ENCODE measurements at places on chromosomes 2 and 18.

DNA sequence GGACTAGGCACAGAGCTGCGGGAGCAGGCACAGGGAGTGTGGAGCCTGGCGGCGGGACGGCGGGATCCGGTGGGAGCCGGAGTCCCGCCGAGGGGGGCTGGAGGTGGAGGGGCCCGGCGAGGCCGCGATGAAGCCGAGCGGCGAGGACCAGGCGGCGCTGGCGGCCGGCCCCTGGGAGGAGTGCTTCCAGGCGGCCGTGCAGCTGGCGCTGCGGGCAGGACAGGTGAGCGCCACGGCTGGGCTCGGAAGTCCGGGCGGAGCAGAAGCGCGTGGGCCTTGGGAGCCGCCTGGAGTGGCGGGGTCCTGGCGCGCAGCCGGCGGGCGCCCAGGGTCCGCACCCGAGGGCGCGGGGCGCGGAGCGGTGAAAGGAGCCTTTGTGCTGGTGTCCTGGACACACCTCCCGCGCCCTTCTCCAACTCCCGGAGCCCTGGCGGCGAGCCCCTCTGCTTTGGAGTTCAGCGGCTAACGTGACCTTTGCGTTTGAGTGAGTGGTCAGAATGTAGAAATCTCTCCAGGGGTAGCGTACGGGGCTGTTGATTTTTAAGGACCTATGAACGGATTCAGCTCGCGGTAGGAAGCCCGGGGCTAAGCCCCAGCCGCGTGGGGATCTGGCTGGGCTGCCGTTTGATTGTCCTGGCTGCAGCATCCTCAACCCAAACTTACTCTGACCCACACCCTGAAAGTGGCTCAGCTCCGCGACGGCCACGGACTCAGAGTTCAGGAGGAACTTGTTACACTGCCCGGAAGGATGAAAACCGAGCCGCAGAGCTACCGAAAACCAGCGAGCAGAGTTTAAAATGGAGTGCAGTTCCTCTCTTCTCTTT lies 448 bp downstream of the IMPA2 start:
- peak; percentile 3 for DNase-seq

DNA sequence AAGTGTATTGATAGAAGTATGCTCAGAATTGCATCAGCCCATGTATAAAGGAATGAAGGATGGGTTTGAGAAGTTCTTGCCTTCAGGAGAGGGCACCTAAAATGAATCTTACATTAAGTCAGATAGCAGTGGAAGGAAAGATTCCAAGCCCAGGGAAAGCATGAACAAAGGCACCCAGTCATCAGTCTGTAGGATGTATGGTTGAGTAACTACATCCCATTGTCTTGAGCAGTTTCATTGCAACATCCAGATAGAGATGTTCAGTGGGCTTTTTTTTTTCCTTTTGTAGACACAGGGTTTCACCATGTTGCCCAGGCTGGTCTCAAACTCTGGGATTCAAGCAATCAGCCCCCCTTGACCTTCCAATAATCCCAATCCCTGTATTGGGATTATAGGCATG lies 80.7 kb downstream of the ARHGAP28 start:
- no peak for DNase-seq

GRCh38 chr2:225400060-225400511 lies 576 bp downstream of the NYAP2 start:
- no peak for DNase-seq

DNA sequence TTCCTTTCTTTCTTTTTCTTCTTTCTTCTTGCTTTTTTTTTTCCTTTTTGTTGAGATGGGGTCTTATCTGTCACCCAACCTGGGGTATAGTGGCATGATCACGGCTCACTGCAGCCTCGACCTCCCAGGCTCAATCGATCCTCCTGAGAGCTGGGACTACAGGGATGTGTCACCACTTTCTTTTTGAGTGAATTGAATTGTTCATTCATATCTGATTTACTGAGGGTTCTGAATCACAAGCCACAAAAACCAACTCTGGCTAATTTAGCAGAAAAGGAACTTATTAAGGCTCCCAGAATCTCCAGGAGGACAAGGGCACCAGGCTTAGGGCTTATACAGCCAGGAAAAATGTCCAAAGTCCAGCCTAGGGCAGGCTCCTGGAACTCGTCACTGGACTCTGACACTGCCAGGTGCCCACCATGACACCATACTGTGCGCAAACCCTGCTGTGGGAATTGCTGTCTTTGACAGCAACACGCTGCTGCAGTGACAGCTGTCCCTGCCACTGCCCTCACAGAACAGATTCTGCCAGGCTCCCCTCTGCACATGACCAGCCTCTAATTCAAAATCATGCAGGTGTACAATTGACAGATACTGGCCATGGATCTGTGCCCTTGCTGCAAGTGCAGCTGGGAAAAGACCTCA lies 42.9 kb upstream of the EML6 start:
- DNase-seq, result no peak

DNA sequence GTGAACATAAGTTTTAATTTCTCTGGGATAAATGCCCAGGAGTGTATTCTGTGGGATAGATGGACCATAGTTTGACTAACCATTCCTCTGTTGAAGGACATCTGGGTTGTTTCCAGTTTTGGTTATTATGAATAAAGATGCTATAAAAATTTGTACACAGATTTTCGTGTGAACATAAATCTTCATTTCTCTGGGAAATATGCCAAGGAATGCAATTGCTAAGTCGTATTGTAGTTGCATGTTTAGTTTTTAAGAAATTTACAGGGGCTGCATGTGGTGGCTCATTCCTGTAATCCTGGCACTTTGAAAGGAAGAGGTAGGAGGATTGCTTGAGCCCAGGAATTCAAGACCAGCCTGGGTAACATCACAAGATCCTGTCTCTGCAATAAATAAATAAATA lies 6.9 kb upstream of the SLC11A1 start:
- DNase-seq, result no peak

- DNase-seq, result no peak
Observed at GRCh38 chr2:98623657-98624056, 15.3 kb downstream of the UNC50 start.

- no peak for DNase-seq
Observed at GRCh38 chr2:11710632-11711353, 35.6 kb upstream of the LPIN1 start.

GRCh38 chr2:39636306-39636705 lies 29.4 kb upstream of the TMEM178A start:
- no peak for DNase-seq

- no peak for DNase-seq
Observed at GRCh38 chr18:677145-677544, 19.7 kb downstream of the TYMS start.

GRCh38 chr2:47243596-47244323 lies 88.7 kb upstream of the STPG4 start:
- DNase-seq, result no peak

GRCh38 chr2:234935311-234935710 lies 16.5 kb upstream of the SH3BP4 start:
- no peak for DNase-seq

GRCh38 chr18:31102025-31102684 lies at the start of gene DSC2:
Gene DSC2, minus strand, starts transcription at chr18:31102421. Its CDS starts 450 bp downstream, at chr18:31101971.
- no peak for DNase-seq

DNA sequence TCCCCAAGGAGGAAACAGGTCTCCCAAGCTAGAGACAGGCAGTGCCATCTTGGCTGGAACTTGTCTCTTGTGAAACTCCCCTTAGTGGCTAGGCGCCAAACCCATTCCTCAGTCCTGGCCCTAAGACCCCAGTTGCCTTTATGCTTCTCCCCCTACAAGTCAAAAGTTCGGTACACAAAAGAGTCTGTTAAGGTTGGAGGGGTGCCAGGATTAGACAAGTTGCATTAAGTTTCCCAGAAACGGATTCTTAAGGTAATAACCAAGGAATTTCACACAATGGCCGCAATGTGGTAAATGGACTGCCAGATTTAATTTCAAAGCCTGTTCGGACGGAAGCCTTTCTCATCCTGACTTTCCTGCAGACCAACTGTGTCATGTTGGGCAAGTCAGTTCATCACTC lies 80.7 kb downstream of the CCBE1 start:
- no peak for DNase-seq

DNA sequence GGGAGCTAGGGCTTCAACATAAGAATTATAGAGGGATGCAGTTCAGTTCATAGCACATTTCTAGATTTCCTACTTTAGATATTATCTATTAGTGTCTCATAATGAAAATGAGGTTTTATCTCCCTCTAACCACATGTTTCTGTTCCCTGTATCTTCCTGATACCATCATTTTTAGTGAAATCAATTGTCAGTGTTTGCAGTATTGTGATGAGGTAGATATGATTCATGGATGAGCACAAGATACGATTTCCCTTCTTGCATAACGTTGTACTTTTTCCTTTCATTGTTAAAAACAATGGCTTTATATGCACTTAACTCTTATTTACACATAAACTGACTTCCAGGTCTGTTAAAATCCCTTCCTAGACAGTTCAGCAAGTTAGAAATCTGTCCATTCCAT lies 211.4 kb downstream of the ZBTB7C start:
- DNase-seq, result no peak

DNA sequence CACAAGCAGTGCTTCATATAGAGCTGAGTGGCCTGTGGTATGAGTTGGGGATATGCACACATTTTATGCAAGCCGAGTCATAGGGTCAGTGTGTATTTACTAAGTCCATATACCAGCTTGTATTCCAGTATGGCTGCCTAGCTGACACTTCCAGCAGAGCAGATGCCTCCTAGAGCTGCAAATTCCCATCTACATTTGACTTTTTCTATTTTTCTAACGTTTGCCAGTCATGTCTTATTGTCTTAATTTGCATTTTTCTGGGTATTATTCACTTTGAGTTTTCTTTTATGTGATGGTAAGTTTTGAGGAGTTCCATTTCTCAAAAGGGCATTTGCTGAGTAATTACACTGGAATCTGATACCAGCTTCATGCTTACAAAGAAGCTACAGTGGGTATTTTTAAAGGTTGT lies 334.5 kb upstream of the CDH2 start:
- DNase-seq, result no peak

DNA sequence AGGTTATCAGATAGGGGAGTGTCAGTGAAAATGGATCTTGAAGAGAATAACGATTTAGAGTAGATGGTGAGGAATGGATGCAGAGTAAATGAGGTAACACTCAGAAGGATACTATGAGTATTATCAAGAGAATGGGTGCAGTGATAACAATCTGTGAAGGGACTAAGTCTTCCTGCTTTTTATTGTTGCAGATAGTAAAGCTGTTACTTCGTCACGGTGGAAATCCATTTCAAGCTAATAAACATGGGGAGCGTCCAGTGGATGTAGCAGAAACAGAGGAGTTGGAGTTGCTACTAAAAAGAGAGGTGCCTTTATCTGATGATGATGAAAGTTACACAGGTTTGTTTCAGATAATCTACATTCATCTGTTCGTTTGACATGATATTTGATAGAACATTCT lies 85.1 kb downstream of the ANKRD12 start:
- no peak for DNase-seq

DNA sequence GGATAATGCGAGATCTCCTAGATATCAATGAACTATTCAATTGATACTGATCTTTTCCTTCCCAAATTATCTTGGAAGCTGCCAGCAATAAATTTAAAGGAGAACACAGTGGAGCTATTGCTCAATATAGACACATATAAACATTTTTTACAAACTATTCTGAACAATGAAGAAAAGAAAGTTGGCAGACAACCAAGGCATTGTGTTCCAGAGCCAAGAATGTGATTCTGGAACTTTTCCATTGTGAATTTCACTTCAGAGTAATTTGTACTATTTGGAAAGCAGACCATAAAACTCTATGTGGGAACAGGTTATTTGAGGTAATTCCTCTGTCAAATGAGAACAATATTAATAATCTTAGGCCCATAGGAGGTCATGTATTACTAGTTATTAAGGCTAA lies 588.2 kb downstream of the IRS1 start:
- DNase-seq, result no peak

GRCh38 chr2:42977270-42978174 lies 185.1 kb upstream of the HAAO start:
- no peak for DNase-seq

- no peak for DNase-seq
Observed at GRCh38 chr2:73582364-73582763, 59.9 kb downstream of the NAT8 start.

DNA sequence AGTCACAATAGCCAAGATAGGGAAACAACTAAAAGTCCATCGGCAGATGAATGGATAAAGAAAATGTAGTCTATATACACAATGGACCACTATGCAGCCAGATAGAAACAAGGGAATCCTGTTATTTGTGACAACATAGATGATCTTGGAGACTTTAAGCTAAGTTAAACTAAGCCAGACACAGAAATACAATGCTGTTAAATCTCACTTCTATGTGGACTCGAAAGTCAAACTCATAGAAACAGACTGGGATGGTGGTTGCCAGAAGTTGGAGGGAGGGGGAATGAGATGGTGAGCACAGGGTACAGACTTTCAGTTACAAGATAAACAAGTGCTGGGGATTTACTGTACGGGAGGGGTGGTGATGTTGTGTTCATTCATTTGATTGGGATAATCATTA lies 5.4 kb upstream of the CNDP1 start:
- DNase-seq, result no peak

DNA sequence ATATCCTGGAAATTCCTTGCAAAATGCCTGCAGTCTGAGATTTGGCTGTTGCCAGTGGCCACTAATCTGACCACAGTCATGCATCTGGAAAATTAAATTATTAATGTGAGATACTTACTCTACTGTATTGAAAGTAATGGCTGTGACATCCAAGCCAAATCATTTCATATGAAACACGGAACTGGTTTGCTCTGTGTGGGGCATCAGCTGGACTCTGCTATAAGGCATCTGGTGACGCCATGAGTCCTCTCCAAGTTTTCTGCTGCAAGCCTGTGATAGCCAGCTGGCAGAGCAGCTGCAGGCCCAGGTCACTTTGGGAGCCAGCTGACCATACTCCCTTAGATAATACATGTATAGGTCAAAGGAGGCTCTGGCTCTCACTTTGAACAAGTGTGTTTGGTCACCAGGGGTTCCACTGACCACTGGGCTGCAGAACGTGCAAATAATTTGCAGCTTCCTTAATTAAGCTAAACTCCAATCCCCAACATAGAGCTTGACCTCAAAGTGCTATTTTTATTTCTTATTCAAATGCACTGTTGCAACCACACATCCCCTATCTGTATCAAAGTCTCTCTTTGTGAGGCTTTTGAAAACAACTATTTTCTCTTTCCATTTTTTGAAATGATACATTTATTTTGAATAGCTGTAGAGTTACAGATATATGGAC lies 152.9 kb downstream of the NCKAP5 start:
- no peak for DNase-seq

- DNase-seq, result no peak
Observed at GRCh38 chr2:171578127-171578803, 56.0 kb downstream of the CYBRD1 start.

GRCh38 chr2:47065343-47065742 lies 89.8 kb downstream of the STPG4 start:
- DNase-seq, result no peak

DNA sequence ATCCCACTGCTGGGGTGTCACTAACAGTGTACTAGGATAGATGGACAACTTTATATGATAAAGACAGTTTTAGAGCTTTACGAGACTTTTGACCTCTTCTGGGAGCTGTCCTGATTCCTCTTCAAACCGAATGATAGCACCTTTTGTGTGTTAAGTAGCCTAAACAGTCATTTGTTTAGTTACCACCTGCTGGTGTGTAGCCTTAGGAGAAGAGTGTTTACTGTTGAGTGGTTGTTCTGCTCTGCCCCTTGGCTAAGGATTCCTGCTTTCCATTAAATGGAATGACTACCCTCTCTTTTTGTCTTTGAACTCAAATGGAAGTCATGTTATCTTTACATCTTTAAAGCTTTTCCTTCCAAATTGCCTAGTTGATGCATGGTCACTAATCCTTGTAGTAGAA lies 28.0 kb upstream of the MGAT5 start:
- no peak for DNase-seq

GRCh38 chr2:215410932-215411285 lies 25.0 kb downstream of the FN1 start:
- no peak for DNase-seq

GRCh38 chr2:158127380-158127804 lies 25.7 kb downstream of the UPP2 start:
- DNase-seq, result no peak

GRCh38 chr18:40935423-40935822 lies 1019.6 kb upstream of the PIK3C3 start:
- DNase-seq, result no peak
